Activated naive CD4-positive, alpha-beta T cell treated with Interleukin-2 at 50 U/mL for 16 hours (primary cell): ENCODE measurements at places on chromosomes 6 and 20.
A peak's percentile ranks its signal among the peaks of the same experiment; 100 is the strongest.

- peak; percentile 36 for DNase-seq
These were observed 971 bp downstream of the NFKBIE start for GRCh38 chr6:44264154-44265006.

DNA sequence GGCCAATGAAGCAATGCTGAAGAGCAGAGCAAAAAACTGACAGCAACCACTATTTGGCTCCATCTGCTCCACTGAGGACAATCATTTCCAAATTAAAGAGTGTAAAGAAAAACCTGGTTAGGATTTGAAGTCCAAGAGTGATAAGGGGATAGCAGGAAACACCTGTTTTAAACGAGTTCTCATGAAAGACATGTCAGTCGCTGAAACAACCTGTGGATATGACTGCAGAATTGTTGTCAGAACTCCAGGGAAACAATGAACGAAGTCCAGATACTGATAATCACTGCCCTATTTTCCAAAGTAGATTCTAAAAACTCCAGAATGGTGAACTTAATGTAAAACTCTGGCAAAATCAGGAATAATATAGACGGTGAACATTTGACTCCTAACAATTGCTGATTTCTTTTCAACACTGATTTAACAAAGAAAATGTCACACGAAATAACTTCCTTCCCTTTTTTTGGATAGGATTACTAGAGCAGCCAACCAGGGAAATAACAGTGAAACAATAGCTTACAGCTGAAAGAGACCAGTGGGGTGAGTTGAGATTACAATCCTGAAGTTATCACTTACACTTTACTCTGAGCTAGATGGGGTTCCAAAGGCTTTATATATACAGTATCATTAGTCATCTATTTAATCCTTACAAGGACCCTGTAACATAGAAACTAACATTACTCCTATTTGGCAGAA, 83.7 kb downstream of the ELOVL5 start:
- no peak for DNase-seq

DNA sequence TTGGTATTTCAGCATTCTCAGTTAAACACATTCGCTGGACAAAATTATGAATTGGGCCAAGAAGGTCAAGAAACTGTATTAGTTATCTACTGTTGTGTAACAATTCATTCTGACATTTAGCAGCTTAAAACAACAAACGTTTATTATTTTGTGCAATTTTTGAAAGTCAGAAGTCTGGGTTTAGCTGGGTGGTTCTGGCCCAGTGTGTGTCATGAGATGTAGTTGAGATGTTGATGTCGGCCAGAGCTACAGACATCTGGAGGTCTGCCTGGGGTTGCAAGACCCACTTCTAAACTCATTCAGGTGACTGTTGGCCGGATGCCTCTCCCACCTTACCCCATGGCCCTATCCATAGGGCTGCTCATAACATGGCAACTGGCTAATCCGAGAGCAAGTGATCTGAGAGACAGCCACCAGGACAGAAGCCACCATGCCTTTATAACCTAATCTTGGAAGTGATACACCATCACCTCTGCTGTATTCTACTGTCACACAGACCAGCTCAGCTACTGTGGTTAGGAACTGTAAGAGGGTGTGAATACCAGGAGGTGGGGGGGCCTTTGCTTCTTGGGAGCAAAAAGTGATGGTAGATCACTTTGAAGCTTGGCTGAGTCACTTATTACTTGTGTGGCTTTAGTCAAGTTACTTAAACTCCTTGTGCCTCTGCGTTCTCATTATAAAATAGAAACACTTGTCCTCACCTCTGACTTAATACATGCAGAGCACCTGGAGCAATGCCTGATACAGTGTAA, 217.0 kb upstream of the MYLIP start:
- peak; percentile 5 for DNase-seq

DNA sequence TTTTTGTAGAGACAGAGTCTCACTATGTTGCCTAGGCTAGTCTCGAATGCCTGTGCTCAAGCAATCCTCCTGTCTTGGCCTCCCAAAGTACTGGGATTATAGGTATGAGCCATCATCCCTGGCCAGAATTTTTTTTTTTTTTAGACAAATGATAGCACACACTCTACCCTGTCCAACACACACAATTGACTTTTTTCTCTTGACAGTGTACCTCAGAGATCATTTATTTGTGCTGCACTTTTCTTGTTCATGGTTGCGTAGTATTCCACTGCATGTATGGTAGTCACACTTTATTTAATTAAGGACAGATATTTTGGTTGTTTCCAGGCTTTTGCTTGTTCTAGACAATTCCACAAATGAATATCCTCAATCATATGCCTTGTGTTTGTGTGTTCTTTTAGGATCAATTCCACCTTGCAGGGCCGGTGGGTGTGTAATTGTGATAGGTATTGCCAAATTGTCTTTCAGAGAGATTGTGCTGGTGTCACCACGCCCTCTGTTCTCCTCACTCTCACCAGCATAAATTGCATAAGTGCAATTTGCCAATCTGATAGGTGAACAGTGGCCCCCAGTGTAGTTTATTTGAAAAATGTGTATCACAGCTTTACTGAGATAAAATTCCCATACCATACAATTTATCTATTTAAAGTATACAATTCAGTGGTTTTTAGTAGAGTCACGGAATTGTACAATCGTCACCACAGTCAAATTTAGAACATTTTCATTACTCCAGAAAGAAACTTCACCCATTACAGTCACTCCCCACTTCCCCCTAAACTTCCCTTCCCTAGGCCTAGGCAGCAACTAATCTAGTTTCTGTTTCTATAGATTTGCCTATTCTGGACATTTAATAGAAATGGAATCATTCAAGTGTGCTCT, 20.1 kb downstream of the SRC start:
- DNase-seq: no peak

- DNase-seq: no peak
These were observed 38.7 kb downstream of the TGM2 start for GRCh38 chr20:38126146-38126921.

DNA sequence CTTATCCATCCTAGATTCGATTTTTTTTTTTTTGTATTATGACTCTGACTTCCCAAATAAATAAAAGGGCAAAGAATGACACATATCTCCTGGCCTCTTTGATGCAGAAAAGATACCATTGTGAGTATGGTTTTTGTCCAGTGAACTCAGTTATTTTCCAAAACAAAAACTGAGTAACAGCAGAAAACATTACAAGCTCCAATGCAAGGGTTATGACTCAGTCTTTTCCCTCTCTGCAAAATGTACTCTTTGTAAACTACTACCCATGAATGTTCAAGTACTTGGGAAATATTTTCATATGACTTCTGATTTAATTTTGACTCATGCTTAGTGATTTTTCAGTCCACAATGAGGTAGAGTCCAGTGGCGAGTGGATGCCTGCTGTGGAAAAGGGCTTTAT, 355.3 kb downstream of the RNF144B start:
- no peak for DNase-seq

DNA sequence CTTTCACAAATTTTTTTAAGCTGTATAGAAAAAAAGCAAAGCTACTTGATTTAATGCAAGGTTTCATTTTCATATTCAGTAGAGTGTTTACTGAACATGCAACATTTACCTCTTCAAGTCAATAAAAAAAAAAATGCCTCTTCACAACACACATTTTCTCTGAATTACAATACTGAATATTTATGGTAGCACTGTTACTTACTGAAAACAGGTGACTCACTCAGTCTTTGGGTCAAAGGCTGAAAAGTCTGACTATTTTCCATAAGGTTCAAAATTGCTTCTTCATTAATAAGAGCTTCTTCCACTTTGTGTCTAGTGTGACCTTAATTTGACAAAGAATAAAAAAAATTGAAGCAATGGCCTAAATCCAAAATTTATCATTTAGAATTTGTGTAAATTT, 101.9 kb downstream of the REV3L start:
- DNase-seq: no peak

- no peak for DNase-seq
These were observed 92.3 kb downstream of the MRPL14 start for GRCh38 chr6:44034931-44035345.

GRCh38 chr6:38571721-38572120, 68.0 kb downstream of the BTBD9 start:
- no peak for DNase-seq

DNA sequence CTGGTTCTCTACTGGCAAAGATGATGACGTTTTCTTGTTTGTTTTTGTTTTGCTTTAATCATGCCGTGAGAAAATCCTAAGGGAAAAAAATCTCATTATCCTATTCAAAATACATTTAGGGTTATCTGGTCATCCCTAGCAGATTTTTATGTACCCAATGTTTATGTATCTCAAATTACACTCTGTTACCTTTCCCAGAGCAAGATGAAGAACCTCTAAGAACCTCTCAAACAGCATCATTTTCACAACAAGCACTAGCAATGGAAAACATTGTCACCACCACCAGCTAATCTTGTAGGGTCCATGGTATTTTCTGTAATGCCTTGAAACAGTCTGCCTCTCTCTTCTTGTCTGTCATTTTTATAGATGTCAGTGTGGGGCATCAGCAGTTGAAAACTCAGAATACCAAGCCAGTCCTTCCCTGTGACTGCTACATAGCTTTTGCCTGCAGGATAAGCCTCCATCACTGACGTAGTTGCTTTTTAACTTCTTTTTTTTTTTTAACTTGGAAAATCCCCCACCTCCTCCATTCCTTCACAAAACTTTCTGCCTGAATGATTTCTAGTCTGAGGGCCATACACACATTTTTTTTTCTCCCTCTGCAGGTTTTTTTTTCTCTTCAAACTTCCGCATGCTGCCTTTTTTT, 2.4 kb upstream of the SNAP25 start:
- no peak for DNase-seq

GRCh38 chr6:7554533-7555275, 13.2 kb downstream of the DSP start:
- DNase-seq: no peak

DNA sequence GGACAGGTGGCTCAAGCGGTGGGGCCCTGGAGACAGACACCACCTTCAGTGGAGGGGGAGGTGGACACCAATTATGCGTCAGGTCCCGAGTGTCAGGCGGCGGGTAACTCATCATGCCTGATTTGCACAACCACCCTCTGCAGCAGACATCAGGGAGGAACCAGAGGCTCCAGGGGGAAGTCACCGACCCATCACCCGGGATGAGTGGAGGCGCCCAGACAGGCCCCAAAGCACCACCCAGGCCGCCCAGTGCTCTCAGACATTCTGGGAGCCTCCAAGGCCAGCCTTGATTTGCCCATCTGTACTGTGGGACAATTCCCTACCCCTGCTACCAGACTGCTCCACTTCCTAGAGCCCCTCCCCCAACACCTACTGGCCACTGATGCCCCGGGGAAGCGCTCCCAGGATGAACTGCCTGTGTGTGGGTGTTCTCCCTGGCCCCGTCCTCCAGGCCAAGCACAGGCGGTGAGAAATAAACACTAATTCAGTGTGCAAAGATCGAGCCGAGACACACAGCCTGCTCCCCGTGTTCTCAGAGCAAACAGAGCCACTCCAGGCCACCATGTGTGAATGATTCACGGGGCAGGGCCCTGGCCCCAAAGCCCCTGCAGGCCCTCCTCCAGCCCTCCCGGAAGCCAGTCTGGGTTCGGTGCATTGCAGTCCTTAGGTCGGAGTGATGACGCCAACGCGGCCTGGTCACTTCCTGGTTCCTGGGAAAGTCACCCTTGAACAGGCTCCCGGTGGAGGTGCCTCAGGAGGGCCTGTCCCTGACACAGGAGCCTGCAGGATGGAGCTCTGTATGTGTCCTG, 107.2 kb downstream of the ASXL1 start:
- DNase-seq: no peak

DNA sequence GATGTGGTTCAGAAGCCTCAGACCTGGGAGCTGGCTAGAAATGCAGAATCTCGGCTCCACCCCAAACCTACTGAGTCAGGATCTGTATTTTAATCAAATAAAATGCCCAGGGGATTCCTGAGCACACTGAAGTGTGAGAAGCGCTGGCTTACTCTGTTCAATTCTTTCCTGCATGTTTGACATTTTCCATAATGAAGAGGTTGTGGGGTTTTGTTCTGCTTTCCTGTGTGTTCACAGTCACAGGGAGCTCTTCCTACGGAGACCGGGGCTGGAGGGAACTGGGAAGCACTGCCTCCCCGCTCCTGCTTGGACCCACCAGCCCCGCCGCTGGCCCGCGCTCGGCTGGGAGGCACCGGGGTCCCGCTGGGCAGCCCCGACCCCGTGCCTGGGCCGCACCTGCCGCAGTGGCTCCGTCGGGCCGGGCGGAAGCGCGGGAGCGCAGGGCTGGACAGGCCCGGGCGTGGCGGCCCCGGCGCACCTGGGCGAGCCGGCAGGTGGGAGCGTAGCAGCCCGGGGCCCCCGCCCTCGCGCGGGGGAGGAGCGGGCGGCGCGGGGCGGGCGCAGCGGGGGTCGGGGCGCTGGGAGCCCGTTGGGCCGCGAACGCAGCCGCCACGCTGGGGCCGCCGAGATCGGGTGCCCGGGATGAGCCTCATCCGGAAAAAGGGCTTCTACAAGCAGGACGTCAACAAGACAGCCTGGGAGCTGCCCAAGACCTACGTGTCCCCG, at the start of gene MAPK13:
MAPK13 (plus strand) TSS at position 573 of the 726 bp plus-strand sequence; CDS start at position 643, 70 bp downstream.
- peak; percentile 31 for DNase-seq

- DNase-seq: no peak
These were observed 42.6 kb upstream of the CDH22 start for GRCh38 chr20:46350986-46351267.

GRCh38 chr6:37177077-37177934, 7.4 kb downstream of the PIM1 start:
- DNase-seq: no peak

GRCh38 chr6:149089510-149089909, 228.0 kb upstream of the TAB2 start:
- DNase-seq: no peak

GRCh38 chr6:95544517-95545225, 32.7 kb upstream of the MANEA start:
- DNase-seq: no peak

DNA sequence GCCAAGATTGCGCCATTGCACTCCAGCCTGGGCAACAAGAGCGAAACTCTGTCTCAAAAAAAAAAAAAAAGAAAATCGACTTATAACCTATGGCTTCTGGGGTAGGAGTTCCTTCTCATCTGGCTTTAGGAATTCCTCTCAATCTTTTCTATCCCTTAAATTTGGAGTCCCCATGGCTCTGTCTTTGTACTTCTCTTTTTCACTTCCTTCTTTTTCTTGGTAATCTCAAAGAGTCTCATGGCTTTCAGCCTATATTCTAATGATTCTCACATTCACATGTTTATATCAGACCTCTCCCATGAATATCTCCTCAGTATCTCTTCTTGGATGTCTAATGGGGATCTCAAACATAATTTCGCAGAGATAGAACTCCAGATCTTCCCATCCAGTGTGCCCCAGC, 42.8 kb upstream of the RALGAPA2 start:
- DNase-seq: no peak

DNA sequence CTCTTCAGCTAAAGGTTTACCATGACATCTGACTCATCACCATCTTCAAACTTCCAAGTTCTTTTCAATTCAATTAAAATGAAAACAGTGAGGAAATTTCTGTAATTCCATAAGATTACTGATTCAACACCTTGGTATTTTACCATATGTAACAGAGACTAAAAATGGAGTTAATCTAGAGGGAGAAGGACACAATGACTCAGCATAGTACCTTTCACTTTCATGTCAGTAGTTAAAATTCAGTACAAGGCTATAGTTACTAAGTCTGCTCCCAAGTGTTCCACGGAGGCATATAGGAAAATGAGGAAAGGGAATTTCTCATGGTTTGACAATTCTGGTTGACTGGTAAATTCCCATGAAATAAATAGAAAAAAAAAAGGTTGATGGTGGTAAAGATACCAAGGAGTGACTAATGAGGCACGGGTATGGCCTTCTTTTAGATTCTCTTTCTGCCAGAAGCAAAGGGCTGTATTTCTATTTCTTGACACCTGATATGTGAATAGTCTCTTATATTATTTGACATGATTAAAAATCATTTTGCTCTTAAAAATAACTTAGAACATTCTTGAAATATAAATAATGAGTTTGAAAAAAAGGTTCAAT, 526.7 kb upstream of the ADGRB3 start:
- no peak for DNase-seq
